Renal pelvis (tissue), 12 donors: ENCODE measurements at places on chromosomes 1 and 21. TPM values are rescaled to one million over a fixed set of nuclear protein-coding genes. Genes with fewer than 3 reads are reported as not detected.
A peak's percentile ranks its signal among the peaks of the same experiment; 100 is the strongest.

Gene CLCA4
- not detected for polyA plus RNA-seq

Gene KCNJ10
- 22.3 TPM for polyA plus RNA-seq

Gene ANXA9
- 12.8 TPM for polyA plus RNA-seq

Gene OR2L13
- polyA plus RNA-seq: not detected

Gene HAPLN2
- 0.13 TPM for polyA plus RNA-seq

Gene ROR1
- polyA plus RNA-seq: 28.9 TPM

Gene TCEA3
- polyA plus RNA-seq: 52.5 TPM

Gene ZNF683
- not detected for polyA plus RNA-seq

Gene NHLH2
- polyA plus RNA-seq: not detected

- DNase-seq: no peak
Measured at GRCh38 chr21:45447821-45448220, 42.9 kb downstream of the COL18A1 start.

- peak; percentile 79 for DNase-seq
Measured at GRCh38 chr1:48530727-48531351, 58.8 kb upstream of the SPATA6 start.

GRCh38 chr1:5961601-5962000, 30.6 kb downstream of the NPHP4 start:
- no peak for DNase-seq

DNA sequence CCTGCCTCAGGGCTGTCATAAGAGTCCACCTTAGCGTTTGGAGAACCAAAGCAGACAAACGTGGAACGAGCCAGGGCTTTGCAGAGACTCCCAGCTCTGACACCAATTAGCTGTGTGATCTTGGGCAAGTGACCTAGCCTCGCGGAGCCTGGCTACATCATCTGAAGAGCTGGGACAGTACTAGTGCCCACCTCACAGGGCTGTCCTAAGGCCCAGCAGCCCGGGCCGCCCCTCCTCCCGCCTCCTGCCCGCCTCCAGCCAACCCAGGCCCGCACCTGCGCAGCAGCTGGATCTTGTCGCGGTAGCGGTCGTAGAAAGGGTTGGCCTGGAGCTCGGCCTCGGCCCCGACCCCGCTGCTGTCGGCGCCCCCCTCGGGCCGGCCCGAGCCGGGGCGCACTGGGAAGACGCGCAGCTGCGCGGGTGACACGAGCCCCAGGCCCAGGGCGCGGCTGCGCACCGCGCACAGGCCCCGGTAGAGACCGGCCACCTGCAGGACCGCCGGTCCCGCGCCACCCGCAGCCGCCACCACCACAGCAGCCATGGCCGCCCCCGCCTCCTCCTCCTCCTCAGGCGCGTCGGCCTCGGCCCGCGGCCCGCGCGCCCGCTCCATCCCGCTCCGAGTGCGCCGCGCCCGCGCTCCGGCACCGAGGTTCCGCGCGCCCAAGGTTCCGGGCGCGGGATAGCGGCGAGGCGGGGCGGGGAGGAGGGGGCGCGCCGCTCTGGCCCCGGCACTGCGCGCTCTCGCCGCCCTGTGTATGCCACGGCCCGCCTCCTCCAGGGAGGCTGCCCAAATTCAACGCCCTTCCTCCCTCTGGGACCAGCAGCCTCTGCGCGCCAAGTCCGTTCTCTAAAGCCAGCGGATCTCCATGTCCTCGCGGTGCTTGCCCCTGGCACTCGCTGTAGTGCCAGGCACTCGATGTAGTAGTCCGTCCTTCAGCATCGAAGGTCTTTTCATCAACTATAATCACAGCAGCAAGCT, at the start of gene ATPAF1:
Gene ATPAF1, minus strand, starts transcription at position 583 of the 979 bp plus-strand sequence. Its CDS starts 42 bp downstream, at position 541.
- peak; percentile 65 for DNase-seq

- DNase-seq: no peak
Measured at GRCh38 chr1:47962750-47963492, 34.3 kb downstream of the TRABD2B start.

- no peak for DNase-seq
Measured at GRCh38 chr1:111463029-111463683, 10.6 kb upstream of the C1orf162 start.

- no peak for DNase-seq
Measured at GRCh38 chr1:240212556-240212955, 120.9 kb downstream of the FMN2 start.

GRCh38 chr1:18384059-18384458, 96.7 kb upstream of the KLHDC7A start:
- no peak for DNase-seq

DNA sequence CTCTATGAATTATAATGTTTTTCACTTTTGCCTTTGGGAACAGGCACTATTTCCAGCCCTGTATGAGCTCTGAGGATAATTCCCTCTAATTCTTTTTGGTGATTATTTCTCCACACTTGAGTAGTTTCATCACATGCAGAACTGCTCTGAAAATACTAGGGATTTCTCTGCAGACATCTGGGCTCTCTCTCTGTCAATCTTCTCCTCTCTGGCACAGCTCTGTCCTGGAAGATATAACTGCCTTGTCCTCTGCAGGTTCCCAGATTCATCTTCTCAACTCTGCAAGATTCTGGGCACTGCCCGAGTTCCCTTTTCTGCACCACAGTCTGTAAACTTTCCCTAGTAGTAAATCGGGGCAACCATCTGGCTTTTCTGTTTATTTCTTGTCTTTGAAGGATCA, 131.3 kb upstream of the FMN2 start:
- DNase-seq: no peak

DNA sequence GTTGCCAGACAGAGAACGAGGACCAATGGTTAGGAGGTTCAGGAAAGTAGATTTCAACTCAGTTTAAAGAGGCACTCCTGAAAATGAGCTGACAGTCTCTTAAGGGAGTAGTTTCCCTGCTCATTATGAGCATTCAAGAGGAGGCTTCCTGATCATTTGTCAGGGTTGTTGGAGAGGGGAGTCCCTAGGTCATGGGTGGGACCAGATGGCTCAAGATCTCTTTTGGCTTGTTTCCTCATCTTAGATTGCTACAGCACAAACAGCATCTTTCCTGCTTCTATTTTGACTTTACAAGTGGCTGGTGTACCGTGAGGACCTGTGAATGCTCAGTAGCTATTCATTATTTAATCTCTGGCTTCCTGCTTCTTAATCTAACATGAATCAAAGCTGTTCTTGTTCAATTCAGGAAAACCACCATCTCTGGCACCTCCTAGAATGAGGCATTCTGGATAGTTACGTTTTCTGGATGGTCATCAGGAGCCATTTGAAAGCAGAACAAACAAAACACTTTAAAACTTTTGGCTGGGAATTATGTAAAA, 47.6 kb downstream of the PEX14 start:
- no peak for DNase-seq

GRCh38 chr1:8161546-8162105, 135.5 kb upstream of the ERRFI1 start:
- no peak for DNase-seq

DNA sequence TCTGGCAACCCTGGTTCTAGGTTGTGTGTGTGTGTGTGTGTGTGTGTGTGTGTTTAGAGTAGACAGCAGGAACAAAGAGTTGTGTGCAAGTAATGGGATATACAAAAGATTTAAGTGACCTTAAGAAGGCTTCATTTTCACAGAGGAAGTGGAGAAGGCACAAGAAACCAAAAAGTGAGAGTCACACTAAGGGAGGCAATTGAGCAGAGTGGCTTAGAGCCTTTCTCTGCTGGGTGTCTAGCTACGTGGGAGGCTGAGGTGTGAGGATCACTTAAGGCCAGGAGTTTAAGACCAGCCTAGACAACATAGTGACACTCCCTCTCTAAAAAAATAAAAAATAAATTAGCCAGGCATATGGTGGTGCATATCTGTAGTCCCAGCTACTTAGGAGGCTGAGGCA, 44.4 kb upstream of the HAO2 start:
- DNase-seq: no peak

DNA sequence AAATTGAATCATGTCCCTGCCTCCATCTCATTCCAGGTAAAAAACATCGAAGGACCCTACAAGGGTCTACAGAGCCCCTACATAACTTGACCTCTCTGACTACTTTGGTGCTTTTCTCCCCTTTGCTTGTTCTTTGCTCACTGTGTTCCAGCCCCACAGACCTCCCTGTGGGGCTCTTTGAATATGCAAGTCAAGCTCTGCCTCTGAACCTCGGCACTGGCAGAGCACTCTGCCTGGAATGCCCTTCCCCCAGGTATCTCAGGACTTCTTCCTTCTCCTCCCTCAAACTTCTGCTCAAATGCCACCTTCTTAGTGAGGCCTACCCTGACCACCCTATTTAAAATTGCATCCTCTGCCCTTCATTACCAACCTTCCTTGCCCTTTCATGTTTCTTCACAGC, 87.8 kb upstream of the CD34 start:
- no peak for DNase-seq

- DNase-seq: no peak
Measured at GRCh38 chr1:111611986-111612385, 7.6 kb upstream of the RAP1A start.

DNA sequence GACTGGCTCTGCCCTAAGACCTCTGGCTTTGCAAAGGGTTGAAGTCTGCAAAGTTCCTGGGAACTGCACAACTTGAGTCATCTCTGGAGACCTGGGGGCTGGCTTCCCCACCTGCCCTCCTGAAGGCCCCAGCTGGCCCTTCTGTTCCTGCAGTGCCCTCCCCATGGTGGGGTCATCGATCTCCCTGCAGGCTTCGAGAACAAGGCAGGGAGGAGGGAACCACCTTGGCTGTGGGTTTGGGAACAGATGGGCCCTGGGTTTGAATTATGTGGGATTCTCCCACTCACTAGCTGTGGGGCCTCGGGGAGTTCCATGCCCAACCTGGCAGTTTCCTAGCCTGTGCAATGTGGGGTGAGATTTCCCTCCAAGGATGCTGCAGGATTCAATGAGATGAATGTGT, 310.2 kb downstream of the PTPRU start:
- DNase-seq: no peak

DNA sequence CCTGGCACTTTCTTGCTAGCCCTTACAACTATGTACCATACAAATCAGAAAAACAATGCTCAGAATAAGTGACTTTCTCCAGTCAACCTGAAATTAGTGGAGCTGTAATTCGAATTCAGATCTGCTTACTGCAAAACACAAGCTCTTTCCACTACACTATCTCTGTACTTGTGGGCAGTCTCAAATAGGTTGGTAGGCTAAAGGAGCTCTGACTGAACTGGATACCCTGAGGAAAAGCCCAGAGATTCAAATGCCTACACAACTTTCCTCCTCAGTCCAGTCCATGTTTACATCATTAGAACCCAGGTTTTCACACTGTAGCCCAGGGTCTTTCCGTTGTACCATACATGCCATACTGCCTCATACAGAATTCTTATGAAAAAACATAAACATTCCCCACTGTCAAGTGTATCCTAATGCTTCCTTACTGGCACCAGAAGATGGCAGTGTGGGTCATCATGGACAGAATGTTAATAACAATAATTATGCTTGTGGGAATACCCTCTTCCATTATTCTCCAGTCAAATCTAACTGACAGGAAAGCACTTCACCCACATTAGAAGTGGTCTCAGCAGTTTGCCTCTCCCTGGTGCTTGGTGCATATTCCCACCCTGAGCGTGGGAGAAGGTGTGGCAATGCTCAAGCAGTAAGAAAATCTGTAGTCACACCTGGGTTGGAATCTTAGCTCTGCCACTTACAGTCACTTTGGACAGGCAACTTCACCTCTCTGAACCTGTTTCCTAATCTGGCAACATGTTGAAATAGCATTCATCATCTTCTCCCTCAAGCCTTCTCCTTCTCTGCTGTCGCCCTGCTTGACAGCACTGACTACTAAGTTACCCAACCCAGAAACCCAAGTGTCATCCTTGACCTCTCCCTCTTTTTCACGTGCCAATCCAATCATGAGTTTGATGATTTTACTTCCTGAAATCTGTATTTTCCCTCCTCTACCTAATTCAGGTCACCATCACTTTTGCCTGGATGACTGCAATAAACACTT, 14.4 kb upstream of the ZFYVE9 start:
- peak; percentile 43 for DNase-seq

GRCh38 chr1:22627331-22627730, 9.1 kb upstream of the C1QA start:
- DNase-seq: no peak
